Aorta (tissue), 5 donors: ENCODE measurements at places on chromosomes 5 and 9. TPM values are rescaled to one million over a fixed set of nuclear protein-coding genes. Genes with fewer than 3 reads are reported as not detected.

The MLANA gene
- polyA plus RNA-seq: not detected

The HAVCR1 gene
- polyA plus RNA-seq: not detected

The PRDM9 gene
- not detected for polyA plus RNA-seq

The NAIP gene
- 3.5 TPM for polyA plus RNA-seq

The NUDT12 gene
- 9.4 TPM for polyA plus RNA-seq

The GABRA1 gene
- polyA plus RNA-seq: not detected

The SLC36A2 gene
- not detected for polyA plus RNA-seq

DNA sequence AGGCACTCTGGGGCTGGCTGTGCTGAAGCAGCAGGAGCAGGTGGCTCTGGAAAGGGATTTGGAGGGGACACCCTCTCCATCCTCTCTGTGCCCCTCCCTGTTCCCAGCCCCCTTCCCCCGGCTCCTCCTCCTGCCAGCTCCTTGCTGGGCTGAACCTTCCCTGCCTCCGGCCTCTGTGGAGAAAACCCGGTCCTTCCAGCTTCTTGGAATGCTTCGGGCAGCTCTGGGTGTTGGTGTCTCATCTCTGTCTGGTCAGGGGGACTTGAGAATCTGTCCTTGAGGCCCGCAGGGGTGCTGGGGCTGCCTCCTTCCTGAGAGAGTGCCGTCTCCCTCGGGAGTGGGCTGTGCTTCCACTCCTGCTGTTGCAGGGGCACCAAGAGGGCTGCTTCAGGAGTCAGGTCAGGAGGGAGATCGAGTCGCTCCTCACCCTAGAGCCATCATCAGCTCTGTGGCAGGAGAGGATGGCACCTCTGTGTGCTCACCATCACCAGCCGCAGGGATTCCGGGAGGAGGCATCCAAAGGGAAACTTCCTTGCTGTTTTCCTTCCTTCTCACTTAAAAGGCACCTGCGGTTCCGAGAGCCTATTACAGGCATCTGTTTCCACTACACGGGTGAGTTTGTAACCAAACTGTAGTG lies 30.6 kb downstream of the NDUFS6 start:
- no peak for DNase-seq

DNA sequence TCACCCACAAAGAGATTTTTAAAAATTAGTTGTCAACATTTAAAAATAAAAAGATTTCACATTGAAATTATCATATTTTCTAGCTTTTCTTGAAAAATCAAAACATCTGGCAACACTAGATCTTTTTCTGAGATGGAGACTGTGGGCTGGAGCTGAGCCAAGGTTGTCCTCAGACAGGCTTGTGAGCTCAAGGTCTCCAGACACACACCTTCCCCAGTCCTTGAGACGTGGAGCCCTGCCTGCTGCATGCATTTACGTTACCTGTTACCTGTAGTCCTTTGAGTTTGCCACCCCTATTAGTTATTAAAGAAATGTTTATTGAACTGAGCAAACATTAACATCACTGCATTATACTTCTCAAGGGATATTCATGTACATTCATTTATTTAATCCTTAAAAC lies 87.5 kb upstream of the TLE1 start:
- DNase-seq: no peak

- no peak for DNase-seq
Observed at GRCh38 chr5:179716286-179716685, 16.3 kb upstream of the MAML1 start.

DNA sequence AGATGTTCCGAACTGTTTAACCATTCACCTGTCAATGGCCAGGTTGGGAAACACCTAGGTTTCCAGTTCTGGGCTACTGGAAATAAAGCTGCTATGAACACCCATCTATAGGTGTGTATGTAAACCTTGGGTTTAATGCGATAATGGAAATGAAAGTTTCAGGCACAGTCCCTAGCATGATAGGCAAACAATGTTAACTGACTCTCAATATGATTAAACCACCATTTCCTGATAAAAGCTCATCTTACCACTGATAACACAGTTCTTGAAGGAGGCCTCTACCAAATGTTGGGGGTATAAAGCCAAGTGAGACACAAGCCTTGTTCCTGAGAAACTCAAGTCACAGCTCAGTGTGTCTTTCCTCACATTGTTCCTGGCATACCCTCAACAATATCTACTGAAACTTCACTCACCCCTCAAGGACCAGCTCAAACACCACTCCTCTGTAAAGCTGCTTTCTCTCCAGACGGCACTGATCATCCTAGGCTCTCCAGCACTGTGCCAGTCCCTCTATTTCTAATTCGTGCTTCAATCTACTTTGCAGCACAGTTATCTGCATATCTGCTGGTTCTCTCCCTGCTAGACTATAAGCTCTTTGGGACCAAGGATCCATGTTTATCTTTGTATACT lies 15.8 kb downstream of the RAB14 start:
- DNase-seq: no peak

DNA sequence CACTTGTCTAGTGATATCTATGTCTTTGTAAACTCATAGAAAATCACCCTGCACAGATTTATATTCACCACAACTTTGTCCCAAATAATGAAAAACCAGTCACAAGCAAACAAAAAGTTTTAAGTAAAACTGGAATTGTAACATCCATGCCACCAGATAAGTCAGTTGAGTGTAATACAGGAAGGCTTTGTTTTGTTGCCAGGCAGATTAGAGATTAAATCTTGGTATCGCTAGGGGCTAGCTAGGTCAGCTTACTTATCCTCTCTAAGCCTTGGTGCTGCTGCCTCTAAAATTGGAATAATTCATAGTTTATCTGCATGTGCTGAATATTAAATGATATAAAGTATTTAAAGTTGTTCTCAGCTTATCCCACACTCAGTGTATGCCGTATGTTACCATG lies 1062.5 kb downstream of the CDH9 start:
- no peak for DNase-seq

DNA sequence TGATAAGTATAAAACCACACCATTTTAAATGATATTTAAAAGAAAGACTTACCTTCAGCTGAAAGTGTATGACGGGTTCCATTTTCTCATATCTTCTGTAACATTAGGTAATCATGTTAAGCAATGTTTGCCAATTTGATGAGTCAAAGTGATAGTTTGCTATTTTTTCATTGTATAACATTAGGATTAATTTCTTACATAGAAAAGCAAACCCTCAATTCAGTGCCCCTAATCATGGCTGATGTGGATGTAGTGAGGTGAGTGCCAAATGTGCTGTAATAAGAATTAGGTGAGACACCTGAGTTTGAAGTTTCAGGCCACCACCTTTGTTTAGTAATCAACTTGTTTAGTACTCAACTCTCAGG lies 68.0 kb downstream of the UNC13B start:
- no peak for DNase-seq

GRCh38 chr5:170416526-170416925 lies 27.4 kb upstream of the KCNMB1 start:
- DNase-seq: no peak

DNA sequence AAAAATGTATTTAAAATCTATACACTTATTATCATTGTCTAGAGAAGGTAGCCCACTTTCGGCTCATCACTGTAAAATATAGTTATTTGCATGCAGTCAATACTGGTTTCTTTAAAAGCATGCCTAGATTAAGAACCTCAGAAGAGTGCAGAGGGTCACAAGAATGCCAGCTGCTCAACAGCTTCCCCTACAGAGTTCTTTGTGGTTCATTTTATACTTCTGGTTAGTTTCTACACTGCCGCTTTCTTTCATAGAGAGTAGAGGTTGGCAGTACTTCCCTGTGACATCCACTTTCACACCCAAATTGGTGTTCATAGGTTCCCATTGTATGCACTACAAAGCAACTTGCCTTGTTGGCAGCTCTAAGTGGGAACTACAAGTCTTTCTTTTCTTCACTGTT lies 137.3 kb downstream of the KIAA0825 start:
- DNase-seq: no peak

- no peak for DNase-seq
Observed at GRCh38 chr5:81315336-81315735, 13.9 kb downstream of the ZCCHC9 start.

GRCh38 chr5:179222246-179223017 lies 122.8 kb downstream of the ADAMTS2 start:
- DNase-seq: no peak

DNA sequence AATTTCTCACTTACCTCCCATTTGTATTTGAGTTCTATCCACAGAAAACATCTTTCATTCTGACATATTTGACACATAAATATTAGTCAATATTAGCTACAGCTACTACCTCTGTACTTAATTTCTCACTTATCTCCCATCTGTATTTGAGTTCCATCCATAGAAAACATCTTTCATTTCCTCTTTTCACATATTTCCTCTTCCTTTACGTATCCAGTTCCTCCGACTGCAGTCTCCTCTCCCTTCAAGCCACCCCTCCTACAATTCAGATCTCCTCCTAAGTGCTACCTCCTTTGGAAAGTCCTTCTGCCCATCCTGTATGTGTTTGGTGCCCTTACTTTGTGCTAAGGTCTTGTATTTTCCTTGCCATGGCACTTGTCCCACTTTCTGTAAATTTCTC lies 1.6 kb downstream of the SREK1IP1 start:
- DNase-seq: no peak

DNA sequence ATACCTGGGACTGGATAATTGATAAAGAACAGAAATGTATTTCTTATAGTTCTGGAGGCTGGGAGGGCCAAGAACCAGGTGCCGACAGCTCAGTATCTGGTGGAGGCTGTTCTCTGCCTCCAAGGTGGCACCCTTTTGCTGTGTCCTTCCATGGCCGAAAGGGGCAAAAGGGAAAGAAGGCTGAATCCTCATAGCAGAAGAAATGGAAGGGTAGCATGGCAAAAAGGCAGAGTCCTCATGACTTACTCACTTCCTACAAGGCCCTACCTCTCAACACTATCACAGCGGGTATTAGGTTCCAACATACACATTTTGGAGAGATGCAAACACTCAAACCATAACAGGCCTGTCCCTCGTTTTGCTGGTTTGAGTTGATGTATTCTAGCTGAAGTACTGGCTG lies 25.1 kb upstream of the MED10 start:
- no peak for DNase-seq

DNA sequence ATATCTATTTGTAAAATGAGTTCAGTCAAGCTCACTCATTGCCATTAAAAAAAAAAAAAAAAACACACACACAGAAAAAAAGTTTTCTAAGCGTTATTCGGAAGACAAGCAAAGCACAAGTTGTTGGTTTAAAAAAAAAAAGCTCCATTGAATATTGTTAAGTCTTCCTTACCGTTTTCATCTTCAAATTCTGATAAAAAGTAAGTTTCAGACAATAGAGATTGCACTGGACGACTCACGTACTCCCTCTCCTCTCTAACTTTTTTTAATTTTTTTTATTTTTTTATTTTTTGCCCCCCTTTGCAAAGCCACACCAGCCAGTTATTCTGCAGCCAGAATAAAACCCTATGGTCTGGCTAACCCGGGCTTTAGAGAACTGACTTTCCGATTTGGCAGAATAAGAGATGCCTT lies 544 bp downstream of the ADAMTS6 start:
- DNase-seq: no peak

DNA sequence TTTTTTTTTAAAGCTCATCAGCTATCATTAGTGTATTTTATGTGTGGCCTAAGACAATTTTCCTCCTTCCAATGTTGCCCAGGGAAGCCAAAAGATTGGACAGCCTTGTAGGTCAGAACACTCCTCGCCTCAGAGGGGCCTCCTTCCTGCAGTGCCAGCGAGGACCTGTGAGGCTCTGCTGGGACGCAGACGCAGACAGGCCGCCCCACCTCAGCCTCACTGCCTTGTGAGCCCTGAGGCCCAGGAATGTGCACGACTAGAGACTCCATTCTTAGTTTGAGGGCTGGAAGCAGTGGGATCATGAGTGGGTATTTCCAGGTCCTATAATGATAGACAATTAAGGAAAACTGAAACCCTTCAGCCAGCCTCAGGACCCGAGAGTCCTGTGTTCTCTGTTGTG lies 85.4 kb downstream of the PJA2 start:
- no peak for DNase-seq

- no peak for DNase-seq
Observed at GRCh38 chr9:13424204-13424603, 144.7 kb upstream of the MPDZ start.

- DNase-seq: no peak
Observed at GRCh38 chr9:69093471-69094103, 58.0 kb downstream of the FXN start.

GRCh38 chr5:79151942-79152671 lies 40.5 kb downstream of the BHMT start:
- no peak for DNase-seq

GRCh38 chr9:134666831-134667230 lies 25.2 kb downstream of the COL5A1 start:
- no peak for DNase-seq

GRCh38 chr5:124796495-124796894 lies 50.1 kb upstream of the ZNF608 start:
- no peak for DNase-seq

- DNase-seq: no peak
Observed at GRCh38 chr5:139204196-139204595, 6.0 kb upstream of the SIL1 start.

GRCh38 chr5:133758641-133759040 lies 146.3 kb upstream of the FSTL4 start:
- DNase-seq: no peak

DNA sequence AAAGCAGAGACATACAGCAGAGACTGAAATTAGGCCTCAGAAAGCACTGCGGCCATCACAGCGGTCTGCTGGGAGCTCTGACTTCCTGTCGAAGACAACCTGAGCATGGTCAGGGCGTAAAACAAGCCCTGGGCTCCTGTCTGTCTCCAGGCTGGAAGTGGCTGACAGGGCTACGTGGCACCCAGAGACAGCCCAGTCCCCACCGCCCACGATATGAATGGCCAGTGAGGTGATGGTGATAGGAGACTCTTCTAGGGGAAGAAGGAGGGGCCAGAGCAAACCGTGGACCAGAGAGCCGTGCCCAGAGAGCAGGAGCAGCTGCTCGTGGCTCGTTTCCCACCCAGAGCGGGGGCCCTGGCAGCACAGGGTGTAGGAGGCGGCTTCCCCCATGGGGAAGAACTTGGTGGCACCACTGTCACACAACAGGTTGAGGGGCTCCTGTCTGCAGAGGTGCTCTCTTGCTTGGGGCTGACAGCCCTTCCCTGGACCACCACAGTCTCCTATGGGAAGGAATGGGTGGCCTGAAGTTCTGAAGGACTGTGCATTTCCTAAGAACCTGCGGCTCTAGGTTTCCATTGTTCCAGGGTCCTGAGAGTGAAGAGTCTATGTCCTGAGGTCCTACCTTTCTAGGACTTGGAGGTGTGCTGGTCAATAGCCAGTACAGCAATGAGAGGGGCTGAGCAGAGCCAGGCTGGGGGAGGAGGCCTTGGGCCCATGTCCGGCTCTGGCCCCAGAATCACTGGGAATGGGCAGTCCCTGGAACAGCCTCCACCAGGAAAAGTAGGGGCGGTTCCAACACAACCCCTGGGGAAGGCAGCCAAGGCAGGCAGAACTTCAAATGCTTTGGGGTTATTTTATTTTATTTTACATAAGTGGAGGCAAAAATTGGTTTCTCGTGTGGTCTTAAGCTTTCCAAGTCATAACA lies 56.4 kb downstream of the BARX1 start:
- DNase-seq: peak; percentile 58

- no peak for DNase-seq
Observed at GRCh38 chr5:65546141-65546540, 16.8 kb downstream of the CENPK start.
